Activated CD8-positive, alpha-beta memory T cell treated with anti-CD3 and anti-CD28 coated beads for 4 hours (primary cell): ENCODE measurements at places on chromosomes 3 and 15.
A peak's percentile ranks its signal among the peaks of the same experiment; 100 is the strongest.

- no peak for DNase-seq
These were observed 336.1 kb downstream of the GBE1 start for GRCh38 chr3:81425198-81425868.

DNA sequence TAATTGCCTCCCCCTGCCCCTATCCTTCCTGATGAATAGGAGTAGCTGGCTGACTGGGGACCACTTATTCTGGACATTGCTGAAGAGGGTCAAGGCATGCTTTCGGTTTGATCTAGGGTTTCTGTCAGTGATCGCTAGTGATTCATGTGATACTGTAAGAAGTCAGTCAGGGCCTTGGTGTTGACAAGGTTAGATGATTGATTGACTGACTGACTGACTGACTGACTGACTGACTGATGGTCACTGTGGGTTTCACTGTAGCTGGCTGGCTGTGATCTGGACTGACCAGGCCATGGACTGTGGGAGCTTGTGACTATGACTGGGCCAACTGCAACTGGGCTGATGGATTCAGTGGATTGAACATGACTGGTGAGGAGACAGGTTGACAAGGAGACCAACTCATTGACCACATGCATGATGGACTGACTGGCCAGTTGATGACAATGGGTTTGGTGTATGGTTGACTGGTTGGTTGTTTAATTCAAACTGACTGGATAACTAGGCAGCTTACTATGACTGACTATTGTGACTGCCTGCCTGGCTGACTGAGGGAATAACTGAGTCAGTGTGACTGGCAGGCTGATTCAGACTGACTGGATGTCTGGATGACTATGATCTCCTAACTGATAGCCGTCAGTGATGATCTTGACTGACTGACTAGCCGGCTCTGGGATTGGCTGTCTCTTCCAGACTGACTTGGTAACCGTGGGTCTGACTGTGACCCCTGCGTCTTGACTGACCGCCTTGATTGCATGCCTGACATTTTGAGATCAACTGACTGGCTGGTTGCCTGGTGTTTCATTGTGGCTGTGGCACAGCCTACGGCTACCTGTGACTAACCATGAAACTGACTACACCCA lies 509.9 kb downstream of the SHQ1 start:
- peak; percentile 44 for DNase-seq

- DNase-seq = no peak
These were observed 105.6 kb downstream of the OSBPL10 start for GRCh38 chr3:31875437-31875836.

DNA sequence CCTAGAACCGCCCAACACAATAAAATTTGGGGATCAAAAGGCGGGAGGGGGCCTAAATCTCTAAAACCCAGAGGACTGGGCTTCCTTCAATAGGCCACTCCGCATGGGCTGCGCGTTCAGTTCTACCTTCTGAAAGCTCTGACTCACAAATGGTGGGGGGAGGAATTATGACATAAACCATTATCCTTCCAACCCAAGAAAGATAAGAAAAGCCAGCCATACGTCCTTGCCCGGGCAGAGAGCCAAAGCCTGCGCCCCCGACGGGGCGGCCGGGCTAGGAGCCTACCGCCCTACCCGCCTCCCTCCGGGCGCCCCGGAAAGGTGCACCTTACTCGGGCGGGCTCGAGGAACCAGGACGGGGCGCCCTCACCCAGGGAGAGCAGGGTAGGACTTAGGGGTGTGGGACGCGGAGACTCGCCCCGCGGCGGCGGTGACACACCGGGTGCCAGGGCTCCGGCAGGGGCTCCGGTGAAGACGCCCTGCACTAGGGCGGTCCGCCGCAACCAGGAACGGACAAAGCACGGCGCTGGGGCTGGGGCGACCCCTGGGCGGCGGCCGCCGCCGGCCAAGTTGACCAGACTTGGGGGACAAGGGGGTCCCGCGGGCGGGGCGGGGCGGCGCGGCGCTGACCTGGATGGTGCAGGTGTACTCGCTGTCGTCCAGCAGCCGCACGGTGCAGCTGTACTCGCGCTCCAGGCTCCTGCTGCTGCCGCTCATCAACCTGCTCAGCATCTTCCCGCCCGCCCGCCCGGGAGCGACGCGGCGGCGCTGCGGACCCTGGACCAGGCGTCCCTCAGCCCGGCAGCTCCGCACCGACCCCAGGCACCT lies 534 bp downstream of the FRMD5 start:
- DNase-seq = no peak

GRCh38 chr3:10119376-10119775 lies 3.9 kb downstream of the BRK1 start:
- no peak for DNase-seq

- DNase-seq = no peak
These were observed 71.2 kb upstream of the POMGNT2 start for GRCh38 chr3:43177085-43177484.

DNA sequence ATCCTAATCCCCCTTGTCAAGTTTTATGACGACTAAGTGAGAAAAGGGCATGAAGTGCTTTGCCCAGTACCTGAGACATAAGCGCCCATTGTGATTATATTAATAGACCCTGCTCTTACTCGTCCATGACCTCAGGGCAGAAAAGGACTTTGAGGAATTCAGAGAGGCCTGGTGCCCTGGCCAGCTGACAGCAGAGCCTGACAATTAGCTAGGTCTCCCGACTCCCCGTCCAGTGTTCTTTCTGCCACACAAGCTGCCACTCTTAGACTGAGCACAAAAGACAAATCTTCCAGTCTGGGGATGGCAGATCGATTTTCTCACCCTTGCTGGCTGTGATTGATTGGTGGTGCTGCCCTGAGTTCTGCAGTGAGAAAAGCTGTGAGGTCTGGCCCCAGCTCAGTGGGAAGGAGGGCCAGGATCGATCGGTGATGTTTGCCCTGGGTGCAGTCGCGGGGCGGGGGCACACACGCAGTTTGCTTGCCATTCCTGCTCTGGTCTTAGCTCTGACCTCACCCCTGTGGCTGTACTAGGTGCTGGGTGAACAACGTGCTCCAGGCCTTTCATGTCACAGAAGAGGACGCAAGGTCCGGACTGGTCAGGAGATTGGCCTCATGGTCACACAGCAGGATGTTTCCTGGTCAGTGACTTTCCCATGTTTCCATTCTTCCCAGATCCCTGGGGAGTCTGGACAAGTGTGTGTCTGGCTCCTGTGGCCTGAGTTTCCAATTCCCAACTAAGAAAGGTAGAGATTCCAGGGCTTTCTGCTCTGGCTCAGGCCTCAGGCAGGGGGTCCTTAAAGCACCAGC lies 67.4 kb upstream of the TLE3 start:
- no peak for DNase-seq

- no peak for DNase-seq
These were observed 37.2 kb downstream of the MGLL start for GRCh38 chr3:127784865-127785710.

- no peak for DNase-seq
These were observed 57.9 kb downstream of the CMSS1 start for GRCh38 chr3:99875581-99875928.

DNA sequence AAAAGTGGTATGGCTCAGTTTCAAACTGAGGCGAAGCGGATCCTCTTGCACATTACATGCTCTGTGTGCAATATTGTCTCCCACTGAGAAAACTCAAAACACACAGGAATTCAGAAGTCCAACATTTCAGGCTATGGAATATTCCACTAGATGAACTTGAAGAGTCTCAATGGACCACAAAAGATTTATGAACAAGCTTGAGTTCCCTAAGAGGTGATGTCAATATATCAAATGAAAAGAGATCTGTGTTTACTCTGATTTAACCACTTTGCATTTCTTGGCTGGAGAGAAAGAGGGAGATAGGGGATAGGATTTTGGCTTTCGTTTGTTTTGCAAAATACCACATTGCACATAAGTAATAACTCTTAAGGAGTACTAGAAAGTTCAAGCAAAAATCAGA lies 20.3 kb downstream of the PDZRN3 start:
- no peak for DNase-seq

- DNase-seq = no peak
These were observed 43.9 kb downstream of the DTWD1 start for GRCh38 chr15:49664716-49665115.

- DNase-seq = no peak
These were observed 261.5 kb upstream of the LRTM1 start for GRCh38 chr3:55189359-55189801.

DNA sequence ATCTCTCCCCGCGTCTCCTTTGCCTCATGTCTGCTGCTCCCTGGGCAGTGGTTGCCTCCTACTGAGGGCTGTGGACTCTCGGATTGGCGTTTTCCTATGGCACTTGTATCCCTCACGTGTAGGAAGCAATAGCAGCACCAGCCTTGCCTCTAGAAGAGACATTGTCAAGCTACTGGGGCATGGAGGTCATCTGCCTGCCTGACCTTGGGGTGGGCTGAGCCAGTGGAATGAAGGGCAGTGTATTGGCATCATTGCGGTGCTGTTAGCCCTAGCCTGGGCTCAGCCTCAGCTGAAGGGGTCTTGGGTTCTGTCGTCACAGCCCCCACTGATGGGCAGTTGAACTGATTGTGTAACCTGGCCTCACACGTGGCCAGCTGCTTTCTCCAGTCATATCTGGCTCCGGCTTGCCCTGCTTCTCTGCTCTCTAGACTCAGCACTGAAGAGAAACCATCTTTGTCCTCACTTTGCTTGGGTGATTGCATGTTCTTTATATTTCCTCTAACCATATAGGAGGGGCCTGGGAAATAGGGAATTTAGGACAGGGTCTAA lies 8.1 kb downstream of the ABCF3 start:
- no peak for DNase-seq

DNA sequence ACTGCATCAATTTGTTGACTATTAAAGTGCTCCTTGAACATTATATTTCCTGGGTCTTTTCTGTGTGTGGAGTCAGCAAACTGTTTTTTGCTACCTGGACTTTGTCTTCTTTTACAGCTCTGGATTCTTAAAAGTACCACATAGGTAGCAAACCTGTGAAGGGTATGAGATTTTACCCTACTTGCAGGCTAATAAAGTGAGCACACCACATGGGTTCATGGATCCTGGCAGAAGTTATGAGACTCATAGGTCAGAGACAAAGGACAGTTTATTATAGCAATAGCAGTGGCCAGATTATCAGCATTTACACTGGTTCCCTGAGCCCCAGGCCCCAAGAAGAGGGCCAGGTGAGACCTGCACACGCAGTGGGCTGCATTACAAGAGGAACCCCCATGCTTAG lies 8.0 kb upstream of the SACM1L start:
- no peak for DNase-seq

GRCh38 chr3:136518102-136518501 lies 234.1 kb downstream of the STAG1 start:
- DNase-seq = no peak

GRCh38 chr3:76756577-76756976 lies 283.3 kb upstream of the ROBO2 start:
- no peak for DNase-seq

GRCh38 chr3:131743126-131743525 lies 240.4 kb upstream of the MRPL3 start:
- DNase-seq = no peak

- no peak for DNase-seq
These were observed 70.5 kb downstream of the PBRM1 start for GRCh38 chr3:52615166-52615565.

DNA sequence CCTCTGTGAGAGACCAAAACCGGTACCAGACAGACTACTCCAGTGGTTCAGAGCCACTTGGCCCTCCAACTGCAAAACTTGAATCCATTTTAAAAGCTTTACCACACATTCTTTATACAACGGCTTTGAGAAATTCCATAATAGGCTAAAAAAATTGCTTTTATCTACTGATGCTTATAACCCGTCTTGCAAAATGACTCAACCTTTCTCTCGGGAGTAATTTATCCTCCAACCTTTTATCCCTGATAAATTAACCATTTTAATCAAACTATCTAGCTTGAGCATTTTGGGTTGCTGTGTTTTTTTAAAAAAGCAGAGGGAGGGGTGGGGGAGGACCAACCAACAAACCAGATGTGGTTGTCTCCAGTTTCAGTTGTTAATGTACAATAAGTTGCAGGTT lies 275.7 kb upstream of the LRTM1 start:
- DNase-seq = no peak

GRCh38 chr3:129432671-129433070 lies 4.2 kb upstream of the EFCAB12 start:
- DNase-seq = no peak

DNA sequence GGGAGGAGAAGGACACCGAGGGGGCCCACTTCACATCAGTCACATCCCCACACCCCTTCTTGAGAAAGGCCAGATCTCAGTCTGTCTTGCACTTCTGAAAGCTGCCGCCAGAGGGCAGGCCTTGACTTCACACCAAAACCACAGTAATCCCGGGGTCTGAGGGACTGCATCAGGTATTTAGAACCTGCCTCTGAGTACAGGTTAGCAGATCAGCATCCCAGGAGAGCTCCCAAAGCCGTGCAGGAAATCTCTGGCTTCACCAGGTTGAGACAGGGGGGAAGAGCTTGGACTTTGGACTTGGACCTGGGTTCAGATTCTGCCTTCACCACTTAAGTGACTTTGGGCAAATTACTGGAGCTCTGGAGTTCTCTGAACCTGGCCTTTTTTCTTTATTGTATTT lies 50.3 kb downstream of the LHFPL4 start:
- DNase-seq = peak; percentile 15

DNA sequence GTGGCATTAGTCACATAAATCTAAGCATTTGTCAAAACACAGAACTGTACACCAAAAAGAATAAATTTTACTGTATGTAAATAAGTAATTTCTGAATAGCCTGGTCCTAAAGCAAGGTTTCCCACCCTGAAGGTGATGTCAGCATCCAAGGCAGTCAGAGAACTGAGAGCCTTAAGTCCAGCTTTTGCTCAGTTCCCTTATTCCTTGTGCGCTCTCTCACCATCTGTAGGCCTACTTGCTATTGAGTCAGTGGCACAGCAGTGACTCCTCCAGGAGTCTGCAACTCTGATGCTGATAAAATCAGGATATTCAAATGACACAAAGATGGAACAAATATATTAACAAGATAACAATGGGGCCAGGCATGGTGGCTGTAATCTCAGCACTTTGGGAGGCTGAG lies 22.3 kb downstream of the VPS39 start:
- DNase-seq = no peak

- DNase-seq = no peak
These were observed 972.8 kb downstream of the PLOD2 start for GRCh38 chr3:145188079-145188770.
